GM04503 (cell line): ENCODE measurements at places on chromosomes 16 and 17.

DNA sequence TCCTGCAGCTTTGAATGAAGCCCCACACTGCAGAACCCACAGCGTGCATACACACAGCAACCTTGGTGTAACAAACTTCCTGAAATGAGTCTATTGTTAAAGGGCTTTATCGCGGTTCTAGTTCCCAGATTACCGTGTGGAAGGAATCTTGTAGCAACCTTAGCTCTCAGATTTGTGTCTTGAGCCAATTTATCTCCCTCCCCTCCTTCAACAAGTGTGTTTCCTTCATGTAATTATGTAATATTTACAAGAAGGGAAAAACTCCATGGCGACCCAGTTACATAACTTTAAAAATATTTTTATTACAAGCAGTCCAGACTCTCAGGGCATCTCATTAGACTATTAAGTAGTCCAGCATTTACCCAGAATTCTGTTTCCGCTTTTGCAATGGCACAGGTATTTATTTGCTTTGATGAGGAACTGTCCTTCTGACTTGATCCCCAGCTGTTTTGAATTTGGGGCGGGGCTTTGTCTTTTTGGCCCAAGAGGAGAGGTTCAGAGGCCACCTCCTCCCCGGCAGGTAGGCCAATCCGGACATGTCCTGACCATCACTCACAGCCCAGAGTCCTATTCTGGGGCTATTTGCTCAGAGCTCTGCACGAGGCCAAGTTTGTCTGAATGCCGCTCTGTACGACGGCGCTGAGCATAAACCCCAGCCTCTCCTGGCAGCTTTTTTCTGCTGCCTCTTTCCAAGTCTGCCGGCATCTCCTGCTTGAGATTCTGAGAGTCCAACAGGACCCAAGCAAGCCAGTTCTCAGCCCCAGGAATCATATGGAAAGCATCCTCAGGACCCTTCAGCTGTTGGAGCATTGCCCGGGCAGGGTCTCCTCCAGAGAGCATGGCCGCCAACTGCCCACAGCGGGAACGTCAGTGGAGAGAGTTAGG, 35.6 kb downstream of the CLEC16A start:
- no peak for DNase-seq

GRCh38 chr16:15704545-15704987, 54.5 kb downstream of the NDE1 start:
- DNase-seq, result no peak

DNA sequence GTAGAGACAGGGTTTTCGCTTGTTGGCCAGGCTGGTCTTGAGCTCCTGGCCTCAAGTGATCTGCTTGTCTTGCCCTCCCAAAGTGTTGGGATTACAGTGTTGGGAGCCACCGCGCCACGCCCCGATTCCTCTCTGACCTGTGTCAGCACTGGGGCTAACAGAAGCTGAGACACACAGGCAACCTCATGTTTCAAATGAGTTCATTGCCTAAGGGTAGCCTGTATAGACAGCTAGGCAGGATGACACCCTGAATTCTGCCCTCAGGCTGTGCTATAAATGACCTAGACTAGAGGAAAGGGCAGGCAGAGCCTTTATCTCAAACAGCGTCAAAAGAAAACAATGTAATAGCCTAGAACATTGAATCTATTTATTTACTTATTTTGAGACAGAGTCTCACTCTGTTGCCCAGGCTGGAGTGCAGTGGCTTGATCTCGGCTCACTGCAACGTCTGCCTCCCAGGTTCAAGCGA, 2.3 kb upstream of the CDK3 start:
- DNase-seq, result no peak

DNA sequence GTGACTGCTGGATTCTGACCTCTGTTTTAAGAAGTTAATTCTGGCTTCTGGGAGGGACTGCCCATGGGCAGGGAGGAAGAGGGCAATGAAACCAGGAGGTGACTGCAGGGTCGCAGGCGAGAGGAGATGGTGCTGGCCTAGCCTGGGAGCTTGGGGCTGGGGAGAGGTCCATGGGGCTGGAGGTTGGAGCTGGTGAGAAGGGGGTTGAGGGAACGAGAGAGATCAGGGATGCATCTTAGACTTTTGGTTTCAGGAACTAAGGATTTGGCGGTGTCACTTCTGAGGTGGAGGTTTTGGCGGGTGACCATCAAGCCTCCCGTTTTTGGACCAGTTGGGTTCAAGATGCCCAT, 64.6 kb downstream of the NKD1 start:
- DNase-seq, result no peak

DNA sequence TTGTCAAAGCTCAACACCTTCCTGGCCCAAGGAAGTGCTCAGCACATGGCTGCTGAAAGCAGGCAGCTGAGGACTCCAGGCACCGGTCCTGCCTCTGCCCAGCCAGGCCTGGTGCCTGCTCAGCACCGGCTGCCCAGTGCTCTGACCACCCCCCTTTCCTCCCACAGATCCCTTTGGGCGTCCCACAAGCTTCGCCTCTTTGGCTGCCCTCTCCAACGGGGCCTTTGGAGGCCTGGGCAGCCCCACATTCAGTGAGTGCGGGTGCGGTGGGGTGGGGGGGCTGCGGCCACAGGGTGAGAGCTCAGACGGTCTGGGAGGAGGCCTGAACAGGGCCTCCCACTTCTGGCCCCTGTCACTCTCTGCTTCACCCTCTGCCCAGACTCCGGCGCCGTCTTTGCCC, 10.2 kb downstream of the FBRS start:
- DNase-seq, result no peak

- no peak for DNase-seq
Observed at GRCh38 chr17:17066021-17066420, 23.8 kb downstream of the MPRIP start.
